Esophagus muscularis mucosa (tissue), 4 donors: ENCODE measurements at places on chromosomes 3 and 15. TPM values are rescaled to one million over a fixed set of nuclear protein-coding genes. Genes with fewer than 3 reads are reported as not detected.

Gene ACOX2
- total RNA-seq: 18.3 TPM

Gene RRP9
- total RNA-seq: 20.7 TPM

Gene EOMES
- not detected for total RNA-seq

Gene SFMBT1
- 22.4 TPM for total RNA-seq

Gene RTF1
- total RNA-seq: 37.3 TPM

Gene COL7A1
- 2.1 TPM for total RNA-seq

Gene HHLA2
- not detected for total RNA-seq

Gene BOC
- total RNA-seq: 119 TPM
